Activated T-cell treated with anti-CD3 and anti-CD28 coated beads, Interleukin-2, amount 50 U/mL, for 72 hours (primary cell): ENCODE measurements at places on chromosomes 1 and 21. TPM values are rescaled to one million over a fixed set of nuclear protein-coding genes. Genes with fewer than 3 reads are reported as not detected.

GRCh38 chr21:22871692-22872091, 1873.5 kb downstream of the NCAM2 start:
- no peak for DNase-seq

GRCh38 chr1:189607477-189608096, 870.1 kb downstream of the BRINP3 start:
- no peak for DNase-seq

DNA sequence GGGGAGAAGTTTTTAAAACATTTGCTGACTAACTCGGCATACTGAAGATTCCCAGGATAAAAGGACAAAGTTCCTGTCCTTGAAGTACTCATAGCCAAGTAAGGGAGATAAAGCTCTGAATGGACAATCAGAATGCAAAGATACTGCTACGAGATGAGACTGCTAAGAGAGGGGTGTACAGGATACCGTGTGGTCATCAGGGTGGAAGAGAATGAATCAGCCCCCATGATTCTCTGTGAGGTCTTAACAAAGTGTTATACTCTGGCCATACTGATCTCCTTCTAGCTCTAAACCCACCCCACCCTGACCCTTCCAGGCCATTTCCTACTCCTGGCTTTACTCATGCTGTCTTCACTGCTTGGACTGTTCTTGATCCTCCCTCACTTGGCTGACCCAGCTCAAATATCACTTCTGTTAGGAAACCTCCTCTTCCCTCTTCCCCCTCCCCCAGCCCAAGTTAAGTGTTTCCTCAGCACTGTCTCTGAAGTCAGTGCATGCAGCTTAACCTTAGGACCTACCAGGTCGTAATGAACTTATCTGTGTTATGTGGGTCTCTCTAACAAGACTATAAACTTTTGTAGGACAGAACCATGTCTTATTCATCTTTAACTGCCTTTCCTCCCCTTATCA, 15.8 kb upstream of the MAGOH start:
- no peak for DNase-seq

Gene CIART
- 1.6 TPM for total RNA-seq

DNA sequence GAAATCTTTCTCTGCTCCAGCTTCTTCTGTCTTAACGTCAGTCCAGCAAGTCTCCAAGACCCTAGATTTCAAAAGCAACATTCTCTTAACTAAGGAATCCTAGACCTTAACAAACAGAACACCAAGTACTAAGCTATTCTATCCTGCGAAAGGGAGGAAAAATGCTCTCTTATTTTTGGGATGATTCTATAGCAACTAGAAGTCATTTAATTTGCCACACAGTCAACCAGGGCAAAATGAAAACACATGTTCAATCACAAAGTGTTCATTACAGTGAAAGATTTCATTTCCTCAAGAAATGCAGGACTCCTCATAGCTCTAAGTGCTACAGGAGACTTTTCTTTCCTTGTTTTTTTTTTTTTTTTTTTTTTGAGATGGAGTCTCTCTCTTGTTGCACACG, 36.2 kb upstream of the DOCK7 start:
- DNase-seq: no peak

GRCh38 chr1:32394890-32395432, 720 bp upstream of the BSDC1 start:
- no peak for DNase-seq

DNA sequence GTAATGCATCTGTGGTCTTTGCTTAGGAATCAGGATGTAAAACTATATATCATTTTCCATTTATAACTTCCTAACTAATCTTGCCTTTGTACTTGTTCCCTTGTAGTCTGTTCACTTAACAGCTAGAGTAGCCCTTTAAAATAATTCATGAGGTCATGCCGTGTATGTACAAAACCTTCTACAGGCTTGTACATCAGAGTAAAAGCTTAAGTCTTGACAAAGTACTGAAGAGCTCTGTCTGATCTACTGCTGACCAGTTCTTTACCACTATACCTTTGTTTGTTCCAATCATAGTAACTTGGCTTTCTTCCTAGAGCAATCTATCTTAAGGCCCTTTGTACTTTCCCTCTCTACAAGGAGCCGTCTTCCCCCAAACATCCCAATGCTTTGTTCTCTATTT, 90.7 kb upstream of the KIAA1614 start:
- no peak for DNase-seq

DNA sequence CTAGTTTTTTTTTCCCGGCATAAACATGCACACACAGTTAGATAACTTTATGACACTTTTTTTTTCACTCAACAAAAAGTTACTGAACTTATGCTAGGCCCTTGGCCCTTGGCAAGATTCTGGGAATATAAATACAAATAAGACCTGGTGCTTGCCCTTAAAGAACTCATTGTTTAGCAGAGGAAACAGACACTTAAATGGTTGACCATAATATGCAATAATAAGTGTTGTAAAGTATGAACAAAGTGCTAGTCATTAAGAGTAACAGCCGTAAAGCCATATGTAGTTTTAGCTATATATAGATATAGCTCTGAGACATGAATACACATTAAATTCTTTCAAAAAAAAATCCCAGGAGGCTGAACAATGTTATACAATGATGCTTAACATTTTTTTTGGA, 198.3 kb downstream of the CYYR1 start:
- no peak for DNase-seq

GRCh38 chr1:241250465-241250864, 106.5 kb downstream of the RGS7 start:
- DNase-seq: no peak

GRCh38 chr1:89001510-89001909, 9.1 kb upstream of the KYAT3 start:
- DNase-seq: no peak

DNA sequence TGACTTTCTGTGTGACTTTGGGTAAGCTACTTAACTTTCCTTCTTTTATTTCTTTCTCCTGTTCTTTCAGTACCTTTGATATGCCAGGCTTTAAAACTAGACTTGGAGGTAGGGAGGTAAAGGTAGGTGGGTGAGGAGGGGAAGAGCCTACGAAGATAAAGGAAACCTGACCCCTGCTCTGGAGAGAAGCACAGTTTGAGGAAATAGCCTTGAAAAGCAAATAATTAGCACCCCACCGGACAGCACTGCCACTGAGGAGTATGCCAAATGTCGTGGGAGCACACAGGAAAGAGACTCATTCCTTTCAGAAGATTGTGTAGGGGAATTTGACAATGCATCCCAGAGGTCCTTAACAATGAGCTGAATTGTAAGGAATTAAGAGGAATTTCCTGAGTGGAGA, 65.2 kb upstream of the SPAG17 start:
- no peak for DNase-seq

GRCh38 chr1:71232166-71232763, 151.4 kb upstream of the ZRANB2 start:
- no peak for DNase-seq

- DNase-seq: no peak
These were observed 23.0 kb upstream of the CCT8 start for GRCh38 chr21:29096218-29097015.

- no peak for DNase-seq
These were observed 220.1 kb downstream of the ST6GALNAC3 start for GRCh38 chr1:76294482-76295194.

DNA sequence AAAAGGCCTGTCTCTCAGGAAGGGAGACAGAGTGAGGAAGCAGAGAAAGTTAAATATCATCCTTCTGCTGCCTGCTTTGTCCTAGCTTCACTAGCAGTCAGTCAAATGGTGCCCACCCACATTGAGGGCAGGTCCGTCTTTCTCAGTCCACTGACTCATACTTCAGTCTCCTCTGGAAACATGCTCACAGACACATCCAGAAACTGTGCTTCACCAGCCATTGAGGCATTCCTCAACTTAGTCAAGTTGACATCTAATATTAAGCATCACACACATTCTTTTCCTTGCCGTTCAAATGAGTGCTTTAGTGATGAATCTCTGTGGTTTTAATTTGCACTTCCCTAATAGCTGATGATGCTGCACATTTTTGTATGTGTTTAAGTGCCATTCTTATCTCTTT, 777.8 kb upstream of the PRMT6 start:
- no peak for DNase-seq

DNA sequence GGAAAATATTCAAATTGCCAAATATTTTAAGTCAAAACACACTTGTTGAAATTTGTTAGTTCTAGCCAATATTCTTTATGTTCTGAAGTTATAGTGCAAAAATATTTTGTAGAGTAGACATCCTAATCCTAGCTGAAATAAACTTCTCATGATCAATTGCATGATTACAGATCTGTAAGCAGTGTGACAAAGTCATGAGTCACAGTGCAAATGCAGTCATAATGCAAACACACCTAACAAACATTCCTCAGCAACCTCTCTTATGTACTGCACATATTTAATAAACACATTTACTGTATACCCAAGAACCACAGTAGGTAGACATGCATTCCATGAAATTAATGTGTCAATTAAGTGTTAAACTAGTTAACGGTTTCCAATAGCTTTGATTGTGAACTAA, 1857.4 kb downstream of the NCAM2 start:
- DNase-seq: no peak

Gene MYBPH
- not detected for total RNA-seq

Gene FCER1G
- total RNA-seq: 1.8 TPM
